Uterine smooth muscle cell (primary cell): ENCODE measurements at places on chromosomes 1 and 21. TPM values are rescaled to one million over a fixed set of nuclear protein-coding genes. Genes with fewer than 3 reads are reported as not detected.

HJV gene
- not detected in 2 replicates for total RNA-seq

NFASC gene
- total RNA-seq, result 32.6 and 53.6 TPM in 2 replicates

ZMYND12 gene
- total RNA-seq, result 0.66 and 1.00 TPM in 2 replicates

SLC2A5 gene
- 2.3 and 6.1 TPM in 2 replicates for total RNA-seq

CDC7 gene
- 2.9 and 15.5 TPM in 2 replicates for total RNA-seq

SYNJ1 gene
- 5.9 and 6.2 TPM in 2 replicates for total RNA-seq

NCMAP gene
- total RNA-seq, result not detected in 2 replicates

HRNR gene
- total RNA-seq, result not detected in 2 replicates

RAB3B gene
- total RNA-seq, result 24.7 and 43.3 TPM in 2 replicates

MEX3A gene
- 0.89 and 1.7 TPM in 2 replicates for total RNA-seq
